ENCODE measurements at places on chromosomes 2 and 18.

- DNase-seq = no peak
Measured at GRCh38 chr2:144115739-144116291, 404.1 kb downstream of the ZEB2 start.

DNA sequence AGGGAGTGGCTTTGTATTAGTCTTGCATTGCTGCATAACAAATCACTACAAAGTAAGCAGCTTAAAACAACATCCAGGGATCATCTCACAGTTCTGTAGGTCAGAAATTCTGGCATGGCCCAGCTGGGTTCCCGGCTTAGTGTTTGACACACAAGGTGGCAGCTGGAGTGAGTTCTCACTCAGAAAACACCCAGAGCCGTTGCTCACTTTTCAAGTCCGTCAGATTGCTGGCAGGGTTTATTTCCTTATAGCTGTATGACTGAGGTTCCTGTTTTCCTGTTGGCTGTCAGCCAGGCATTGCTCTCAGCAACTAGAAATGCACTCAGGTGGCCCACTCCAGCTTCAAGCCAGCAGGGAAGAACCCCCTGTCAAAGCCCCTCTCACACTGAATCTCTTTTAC, 324.1 kb downstream of the CCDC178 start:
- DNase-seq = peak; percentile 94

DNA sequence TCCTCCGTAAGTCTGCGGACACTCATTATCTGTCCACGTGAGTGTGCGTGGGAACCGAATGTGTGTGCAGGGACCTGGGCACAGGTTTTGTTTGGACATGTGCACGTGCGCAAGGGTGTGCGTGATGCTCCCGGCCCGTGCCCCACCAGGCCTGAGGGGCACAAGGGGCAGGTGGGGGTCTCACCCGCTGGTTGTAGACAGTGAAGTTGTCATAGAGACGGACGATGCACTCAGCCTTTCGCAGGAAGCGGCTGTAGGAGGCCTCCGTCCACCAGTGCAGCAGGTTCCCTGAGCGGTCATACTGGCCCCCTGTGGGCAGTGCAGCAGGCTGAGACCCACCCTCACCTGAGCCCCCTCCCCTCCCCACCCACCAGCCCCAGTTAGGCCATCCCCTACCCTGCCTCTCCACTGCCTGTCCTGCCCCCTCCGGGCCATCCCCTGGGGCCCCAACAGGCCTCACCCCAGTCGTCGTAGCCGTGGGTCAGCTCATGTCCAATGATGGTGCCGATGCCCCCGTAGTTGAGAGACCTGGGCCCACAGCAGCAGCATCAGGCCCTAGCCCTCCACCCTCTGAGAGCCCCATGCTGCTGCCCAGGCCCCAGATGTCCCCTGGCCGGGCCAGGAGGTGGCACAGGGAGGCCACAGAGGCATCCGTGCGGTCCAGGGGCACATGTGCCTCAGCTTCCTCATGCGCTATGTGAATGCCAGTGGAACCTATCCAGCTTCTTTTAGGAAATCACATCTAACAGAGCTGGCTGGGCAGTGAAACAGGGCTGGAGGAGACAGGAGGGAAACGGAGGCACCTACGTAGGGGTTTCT, 6.1 kb downstream of the ECEL1 start:
- no peak for DNase-seq

GRCh38 chr2:234680688-234681619, 184.1 kb upstream of the ARL4C start:
- no peak for DNase-seq

GRCh38 chr18:43772907-43773306, 495.6 kb upstream of the SYT4 start:
- DNase-seq = no peak

DNA sequence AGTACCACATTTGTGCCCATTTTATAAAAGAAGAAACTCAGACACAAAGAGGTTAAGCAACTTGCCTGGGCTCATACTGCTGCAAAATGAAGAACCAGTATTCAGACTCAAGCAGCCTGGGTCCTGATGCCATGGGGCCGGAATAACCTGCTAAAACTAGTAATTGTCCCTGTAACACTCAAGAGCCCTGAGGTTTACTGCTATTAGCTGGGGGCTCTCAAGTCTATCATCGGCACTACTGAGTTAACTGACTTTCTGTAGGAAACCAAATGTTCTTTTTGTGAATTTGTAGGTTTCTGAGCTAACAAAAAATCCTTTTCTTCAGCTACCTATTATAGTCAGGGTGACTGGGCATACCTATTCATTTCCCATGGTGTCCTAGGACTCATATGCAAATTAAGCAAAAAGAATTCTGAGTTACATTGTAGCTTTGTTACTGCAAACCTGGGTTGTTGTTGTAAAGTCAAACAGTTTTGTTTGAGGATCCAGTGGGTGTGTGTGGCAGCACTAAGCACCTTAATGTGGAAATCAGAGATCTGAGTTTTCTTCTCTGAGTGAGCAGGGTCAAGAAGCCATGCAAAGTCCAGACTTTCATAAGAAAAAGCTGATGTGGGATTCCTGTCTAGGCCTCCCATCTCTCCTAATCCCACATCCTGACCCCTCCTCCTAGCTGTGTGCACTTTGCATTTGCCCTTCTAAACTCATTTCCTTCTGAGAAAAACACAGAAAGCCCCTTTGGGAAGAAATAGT, 72.4 kb upstream of the TNP1 start:
- DNase-seq = no peak

- no peak for DNase-seq
Measured at GRCh38 chr18:27797484-27797883, 379.4 kb downstream of the CDH2 start.

GRCh38 chr2:194395818-194396217, 1261.2 kb upstream of the SLC39A10 start:
- DNase-seq = no peak

- DNase-seq = no peak
Measured at GRCh38 chr2:170737406-170737805, 22.3 kb downstream of the SP5 start.

- DNase-seq = no peak
Measured at GRCh38 chr2:226247289-226248275, 552.0 kb downstream of the IRS1 start.

DNA sequence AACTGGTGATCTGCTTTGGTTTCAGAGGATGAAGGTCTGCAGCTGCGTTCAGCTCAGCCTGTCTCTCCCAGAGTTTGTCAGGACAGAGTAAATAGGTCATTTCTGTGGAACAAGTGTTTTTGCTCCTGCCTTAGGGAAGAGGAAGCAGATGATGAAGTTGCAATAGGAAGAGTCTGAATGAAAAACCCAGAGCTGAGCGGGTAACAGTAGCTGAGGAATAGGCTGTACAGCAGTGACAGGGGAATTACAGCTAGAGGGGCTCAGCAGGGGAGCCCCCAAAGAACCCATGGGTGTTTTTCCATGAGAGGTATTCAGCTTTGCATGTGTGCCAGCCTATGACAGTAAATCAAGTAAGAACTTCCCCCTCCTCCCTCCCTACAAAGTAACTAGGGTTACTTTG, 10.3 kb upstream of the CYBRD1 start:
- no peak for DNase-seq

DNA sequence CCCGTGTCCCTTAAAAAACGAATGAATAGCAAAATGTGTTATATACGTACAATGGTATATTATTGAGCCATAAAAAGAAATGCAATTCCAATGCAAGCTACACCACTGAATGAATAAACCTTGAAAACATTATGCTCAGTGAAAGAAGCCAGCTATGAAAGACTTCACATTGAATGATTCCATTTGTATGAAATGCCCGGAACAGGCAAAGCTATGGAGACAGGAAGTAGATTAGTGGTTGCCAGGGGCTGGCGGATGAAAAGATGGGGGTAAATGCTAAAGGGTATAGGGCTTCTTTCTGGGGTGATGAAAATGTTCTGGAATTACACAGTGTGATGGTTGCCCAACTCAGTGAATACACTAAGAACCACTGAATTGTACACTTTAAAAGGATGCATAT, 113.3 kb downstream of the NOL10 start:
- no peak for DNase-seq

DNA sequence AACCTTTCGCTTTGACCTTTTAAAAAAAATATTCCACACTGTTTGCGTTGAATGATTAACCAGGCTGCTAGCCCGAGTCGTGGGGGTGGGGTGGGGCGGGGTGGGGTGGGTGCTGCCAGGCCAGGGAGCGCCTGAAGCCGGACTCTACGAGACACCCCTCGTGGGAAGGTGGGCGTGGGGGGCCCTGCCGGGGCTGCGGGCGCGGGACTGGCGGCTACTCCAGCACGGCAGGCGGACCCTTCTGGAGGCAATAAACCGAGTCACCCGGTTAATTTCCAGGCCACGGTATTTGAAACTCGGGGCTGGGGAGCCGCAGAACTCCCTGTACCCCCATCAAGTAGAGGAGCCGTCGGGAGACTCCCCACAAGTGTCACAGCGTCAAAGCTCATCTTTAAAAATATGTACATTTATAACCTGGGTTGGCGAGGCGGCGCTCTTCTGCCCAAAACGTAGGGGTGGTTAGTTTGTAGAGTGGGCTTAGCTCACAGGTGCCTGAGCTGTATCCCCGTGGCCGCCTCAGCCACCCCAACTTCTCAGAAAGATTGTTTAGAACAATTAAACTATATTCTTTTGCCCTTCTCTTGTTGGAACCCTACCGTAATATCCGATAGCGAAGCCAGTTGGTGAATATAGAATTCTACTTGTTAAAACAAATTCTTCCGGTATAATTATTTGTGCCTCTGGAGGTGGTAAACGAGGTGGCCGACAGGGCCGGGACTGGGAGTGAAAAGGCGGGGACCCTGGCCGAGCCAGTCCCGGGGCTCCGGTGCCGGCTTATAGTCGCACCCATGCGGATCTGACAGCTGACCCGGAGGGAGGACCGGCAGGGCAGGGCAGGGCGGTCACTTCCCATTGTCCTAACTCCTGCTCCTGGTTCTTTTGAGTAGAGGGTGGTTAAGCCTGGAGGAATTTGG, 1.4 kb downstream of the B3GNT2 start:
- no peak for DNase-seq

GRCh38 chr18:36817039-36817438, 11.8 kb downstream of the TPGS2 start:
- no peak for DNase-seq

GRCh38 chr2:224122542-224122941, 83.5 kb upstream of the SERPINE2 start:
- no peak for DNase-seq

DNA sequence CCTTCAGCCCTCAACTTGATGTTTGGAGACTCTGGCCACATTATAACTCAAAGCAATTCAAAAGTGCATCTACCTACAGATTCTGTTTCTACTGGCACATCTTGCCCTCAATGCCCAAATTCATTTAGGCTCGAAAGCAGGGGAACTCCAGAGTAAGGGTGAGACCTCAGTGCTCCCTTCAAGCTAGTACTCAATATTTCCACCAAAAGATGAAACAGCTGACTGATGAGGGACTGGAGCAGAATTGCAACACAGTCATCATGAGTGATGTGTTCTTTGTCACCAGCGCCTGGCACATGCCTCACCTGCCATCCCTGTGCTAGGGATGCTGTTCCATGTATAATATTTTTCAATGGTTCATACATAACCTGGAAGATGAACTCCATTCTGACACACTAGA, 247.3 kb downstream of the DSEL start:
- no peak for DNase-seq

DNA sequence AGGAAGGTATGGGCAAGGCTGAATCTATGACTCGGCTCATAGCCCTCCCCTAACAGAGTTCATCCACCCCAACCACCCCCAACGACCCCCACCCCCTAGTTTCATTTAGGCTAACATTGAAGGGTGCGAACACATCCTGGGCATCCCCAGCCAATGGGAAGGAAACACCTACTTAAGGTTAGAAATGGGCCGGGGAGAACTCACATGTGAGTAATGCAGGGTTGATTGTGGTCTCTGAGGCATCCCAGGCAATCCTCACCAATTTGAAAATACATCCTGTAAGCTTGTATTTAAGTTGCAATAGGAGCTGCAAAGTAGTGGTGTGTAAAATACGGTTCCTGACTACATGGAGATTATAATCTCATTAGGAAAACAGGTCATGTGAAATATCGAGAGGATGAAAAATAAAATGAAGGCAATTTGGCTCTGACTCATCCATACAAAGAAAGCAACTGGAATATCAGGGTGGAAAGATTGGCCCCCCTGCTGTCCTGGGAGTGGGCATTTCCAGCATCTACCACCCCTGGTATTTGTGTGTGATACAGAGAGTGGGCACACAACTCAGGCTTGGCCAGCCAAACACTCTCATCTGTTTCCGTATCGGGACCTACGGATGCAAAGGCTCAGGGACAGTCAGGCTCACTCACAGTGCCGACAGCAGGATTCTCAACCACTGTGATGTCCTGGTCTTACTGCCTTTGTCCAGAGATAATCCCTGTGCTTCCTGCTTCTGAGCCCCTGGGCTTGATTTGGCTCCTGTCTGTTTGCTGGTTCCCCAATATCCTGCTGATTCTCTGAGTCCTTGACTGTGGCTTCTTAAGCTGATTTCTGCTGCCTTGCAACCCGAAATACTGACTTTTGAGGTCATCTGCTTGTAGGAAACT, 90.0 kb upstream of the NCKAP5 start:
- DNase-seq = no peak

DNA sequence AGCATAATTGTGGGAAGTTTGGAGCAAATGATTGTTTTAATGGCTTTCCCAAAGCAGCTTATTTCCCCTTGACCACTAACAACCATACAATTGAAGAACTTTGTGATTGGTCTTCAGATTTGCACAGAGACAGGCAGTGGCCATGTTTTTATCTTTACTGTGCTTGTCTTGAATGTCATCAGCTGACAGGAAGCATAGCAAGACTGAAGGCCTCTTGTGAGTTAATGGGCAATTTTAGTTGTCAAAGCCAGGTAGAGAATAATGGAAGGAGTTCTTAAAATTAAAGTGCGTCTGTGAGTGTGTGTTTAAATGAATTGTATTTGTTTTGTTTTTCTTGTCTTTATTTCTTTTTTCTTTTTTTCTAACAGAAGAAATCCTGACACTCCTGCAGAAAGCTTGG, 809.9 kb downstream of the TSN start:
- DNase-seq = no peak

GRCh38 chr2:109422071-109422757, 191.6 kb downstream of the SEPTIN10 start:
- DNase-seq = no peak

GRCh38 chr2:188645986-188646385, 328.2 kb upstream of the COL3A1 start:
- DNase-seq = no peak

DNA sequence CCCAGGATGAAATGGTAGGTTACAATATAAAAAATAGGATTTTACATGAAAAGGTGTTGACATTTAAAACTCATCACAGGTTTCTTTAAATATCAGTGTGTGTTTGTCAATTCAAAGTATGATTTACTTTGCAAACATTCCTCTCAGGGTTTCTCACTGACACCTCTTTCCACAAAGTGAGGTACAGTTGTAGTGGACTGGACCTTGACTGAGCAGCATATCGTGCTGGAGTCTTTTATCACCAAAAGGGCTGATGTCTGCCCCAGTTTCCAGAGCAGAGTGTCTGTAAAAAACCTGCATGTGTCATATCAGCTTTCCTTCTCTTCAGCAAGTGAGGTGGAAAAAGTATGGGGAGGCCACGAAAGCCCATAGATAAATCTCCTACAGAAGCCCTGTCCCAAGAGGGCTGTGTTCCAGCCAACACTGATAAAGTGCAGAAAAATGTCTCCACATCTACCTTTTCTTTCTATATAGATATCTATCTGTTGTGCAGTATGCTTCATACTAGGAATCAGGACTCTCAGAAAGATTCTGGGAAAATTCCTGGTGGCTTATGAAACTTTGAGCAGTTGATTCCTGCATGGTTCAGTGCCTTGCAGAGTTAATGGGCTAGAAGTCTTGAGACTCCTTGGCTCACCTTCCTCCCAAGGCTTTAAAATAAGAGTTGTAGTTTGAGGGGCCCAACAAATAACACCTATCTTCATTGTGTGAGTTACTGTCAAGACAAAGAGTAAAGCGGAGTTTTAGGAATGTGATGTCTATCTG, 6.9 kb downstream of the ACYP2 start:
- no peak for DNase-seq
